ENCODE measurements at places on chromosomes 16 and 17.
A peak's percentile ranks its signal among the peaks of the same experiment; 100 is the strongest.

DNA sequence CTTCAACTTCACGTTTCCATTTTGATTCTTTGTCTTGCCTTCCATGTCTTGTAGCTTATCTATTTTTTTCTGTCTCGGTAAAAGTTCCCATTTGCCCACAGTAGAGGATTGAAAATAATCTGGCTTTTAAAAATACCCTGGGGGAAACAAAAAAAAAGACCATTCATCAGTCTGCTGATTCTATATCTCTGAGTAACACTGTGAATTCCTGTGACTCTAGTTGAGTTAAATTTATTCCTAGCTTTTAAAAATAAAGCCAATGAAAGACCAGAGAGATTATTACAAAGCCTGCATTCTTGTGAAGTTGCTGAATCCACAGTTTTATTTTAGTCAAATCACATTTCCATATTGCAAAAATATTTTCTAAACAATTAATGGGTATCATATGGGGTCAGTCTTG is 532.3 kb downstream of the CDH13 start:
- DNase-seq = no peak

- DNase-seq = no peak
Measured at GRCh38 chr17:16027708-16028584, 28.3 kb downstream of the TTC19 start.

DNA sequence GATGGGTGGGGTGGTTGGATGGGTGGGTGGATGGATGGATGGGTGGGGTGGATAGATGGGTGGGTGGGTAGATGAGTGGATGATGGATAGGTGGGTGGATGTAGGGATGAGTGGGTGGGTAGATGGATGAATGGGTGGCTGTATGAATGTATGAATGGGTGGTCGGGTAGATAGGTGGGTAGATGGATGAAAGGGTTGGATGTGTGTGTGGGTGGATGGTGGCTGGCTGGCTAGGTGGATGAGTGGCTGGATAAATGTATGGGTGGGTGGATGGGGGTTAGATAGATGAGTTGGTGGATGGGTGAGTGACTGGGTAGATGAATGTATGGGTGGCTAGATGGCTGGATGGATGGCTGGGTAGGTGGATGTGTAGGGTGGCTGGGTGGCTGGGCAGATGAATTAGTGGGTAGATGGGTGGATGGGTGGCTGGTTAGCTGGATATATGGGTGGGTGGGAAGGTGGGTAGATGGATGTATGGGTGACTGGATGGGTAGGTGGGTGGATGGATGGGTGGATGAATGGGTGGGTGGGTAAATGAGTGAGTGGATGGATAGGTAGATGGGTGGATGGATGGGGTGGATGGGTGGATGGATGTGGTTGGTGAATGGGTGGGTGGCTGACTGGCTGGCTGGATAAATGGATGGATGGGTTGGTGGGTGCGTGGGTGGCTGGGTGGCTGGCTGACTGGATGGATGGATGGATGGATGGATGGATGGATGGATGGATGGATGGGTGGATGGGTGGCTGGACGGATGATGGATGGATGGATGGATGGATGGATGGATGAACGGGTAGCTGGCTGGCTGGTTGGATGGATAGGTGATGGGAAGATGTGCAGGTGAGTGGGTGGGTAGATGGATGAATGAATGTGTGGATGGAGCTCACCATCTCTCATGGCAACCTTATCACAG is 18.9 kb upstream of the GOSR2 start:
- no peak for DNase-seq

GRCh38 chr16:30992276-30992780 is 7.3 kb downstream of the HSD3B7 start:
- no peak for DNase-seq

GRCh38 chr16:2952679-2953078 is 11.4 kb upstream of the KREMEN2 start:
- no peak for DNase-seq

- DNase-seq = no peak
Measured at GRCh38 chr16:21222495-21223337, 10.8 kb upstream of the ANKS4B start.

- DNase-seq = no peak
Measured at GRCh38 chr17:48068491-48068961, 20.4 kb downstream of the NFE2L1 start.

- DNase-seq = no peak
Measured at GRCh38 chr16:2707368-2708289, 12.4 kb downstream of the PRSS27 start.

GRCh38 chr16:65668064-65668595 is 546.3 kb upstream of the CDH11 start:
- no peak for DNase-seq

DNA sequence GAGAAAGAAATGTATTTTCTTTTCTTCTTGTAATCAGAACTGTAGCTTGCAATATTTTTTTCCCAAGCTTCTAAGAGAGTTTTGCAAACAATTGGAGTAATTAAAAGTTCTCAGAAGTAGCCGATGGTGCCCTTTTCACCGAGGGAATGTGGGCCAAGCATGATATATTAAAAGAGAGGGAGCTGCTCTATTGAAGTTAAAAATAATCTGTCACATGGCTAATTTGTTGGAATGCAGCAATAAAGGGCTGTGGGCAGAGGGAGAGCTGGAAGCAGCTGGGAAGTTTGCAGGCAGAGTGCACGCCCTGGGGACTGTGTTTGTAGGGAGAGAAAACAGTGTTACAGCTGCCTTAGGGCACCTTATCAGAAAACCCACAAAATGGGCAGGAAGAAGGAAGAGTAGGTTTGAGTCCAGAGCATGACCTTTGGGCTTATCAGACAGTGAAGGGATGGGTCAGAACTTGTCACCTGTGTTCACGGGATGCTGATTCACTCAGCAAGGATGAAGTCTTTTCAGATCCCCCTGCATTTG is 18.5 kb upstream of the TERF2 start:
- DNase-seq = no peak

GRCh38 chr17:77451245-77451893 is 310.6 kb downstream of the SEC14L1 start:
- no peak for DNase-seq

DNA sequence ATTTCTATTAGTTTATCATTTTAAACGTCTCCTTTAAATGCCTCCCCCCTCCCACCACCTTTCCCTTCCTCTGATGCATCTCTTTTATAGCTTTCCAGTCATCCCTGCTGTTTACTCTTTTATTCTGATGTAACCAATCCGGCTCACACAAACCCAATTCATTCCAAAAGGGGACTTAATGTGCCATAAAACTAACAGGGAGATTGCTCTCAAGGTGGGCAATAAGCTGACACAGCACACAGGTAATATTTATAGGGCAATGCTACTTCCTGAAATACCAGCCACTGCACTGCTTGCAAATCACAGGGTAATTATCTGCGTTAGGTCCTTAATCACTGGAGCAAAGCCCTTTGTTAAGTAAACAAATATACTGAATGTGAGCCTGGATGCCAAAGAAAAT is 23.3 kb upstream of the CA10 start:
- DNase-seq = no peak

- DNase-seq = no peak
Measured at GRCh38 chr16:7422036-7422888, 89.6 kb downstream of the RBFOX1 start.

DNA sequence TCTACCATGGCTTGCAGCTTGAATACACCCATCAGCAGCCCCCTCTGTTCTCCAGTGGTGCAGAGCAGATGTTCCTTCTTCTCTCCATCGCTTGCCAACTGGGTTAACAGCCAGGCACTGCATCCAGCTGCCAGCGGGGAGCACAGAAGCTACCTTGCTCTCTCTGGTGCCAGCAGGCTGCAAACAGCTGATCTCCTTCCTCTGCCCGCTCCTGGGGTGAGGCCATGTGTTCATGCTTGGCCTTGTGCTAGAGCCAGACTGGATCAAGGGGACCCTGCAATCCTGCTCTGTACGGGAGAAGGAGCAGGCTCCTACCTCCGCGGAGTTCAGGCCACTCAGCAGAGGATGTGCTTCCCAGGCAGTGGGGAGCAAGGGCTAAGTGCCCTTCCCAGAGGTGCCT is 24.1 kb upstream of the ENGASE start:
- no peak for DNase-seq

DNA sequence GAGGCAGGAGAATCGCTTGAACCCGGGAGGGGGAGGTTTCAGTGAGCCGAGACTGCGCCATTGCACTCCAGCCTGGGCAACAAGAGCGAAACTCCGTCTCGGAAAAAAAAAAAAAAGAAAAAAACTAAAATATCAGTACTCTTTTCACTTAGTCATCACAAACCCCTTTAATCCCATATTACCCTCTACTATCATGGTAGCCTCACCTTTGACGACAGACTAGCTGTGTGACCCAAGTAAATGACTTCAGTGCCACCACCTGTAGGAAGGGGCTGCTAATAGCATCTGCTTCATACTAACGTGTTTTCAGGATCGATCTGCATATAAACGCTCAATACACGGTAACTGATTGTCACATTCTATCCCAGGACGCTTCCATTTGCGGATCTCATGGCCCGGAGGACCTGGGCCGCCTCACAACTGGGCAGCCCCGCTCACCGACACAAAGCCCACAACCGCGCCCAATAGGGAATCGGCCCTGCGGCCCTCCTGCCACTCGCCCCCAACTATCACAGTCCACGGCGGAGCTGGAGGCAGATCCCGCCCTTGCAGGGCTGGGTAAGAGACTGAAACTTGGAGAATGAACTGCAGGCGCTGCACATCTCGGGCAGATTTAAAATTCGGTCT is 1.1 kb upstream of the ZNF263 start:
- no peak for DNase-seq

DNA sequence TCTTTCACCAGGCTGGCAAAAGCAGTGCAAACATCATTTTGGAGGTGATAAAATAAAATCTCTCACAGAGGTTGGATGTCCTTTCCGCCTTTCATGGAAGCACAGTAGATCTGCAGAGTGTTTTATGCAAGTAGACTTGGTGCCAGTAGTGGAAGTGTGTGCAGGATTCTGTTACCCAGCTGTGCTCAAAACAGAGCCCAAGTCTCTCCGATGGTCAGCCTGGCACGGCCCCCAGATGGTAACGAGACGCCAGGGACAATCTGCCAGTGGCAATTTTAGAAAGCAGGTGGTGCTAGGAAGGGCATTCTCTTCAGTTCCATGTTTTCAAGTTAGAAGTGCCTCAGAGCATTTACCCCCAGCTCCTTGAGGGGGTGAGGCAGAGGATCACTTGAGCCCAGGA is 1.5 kb upstream of the MTHFSD start:
- DNase-seq = no peak

- DNase-seq = no peak
Measured at GRCh38 chr17:29557085-29557738, 9.6 kb downstream of the ABHD15 start.

- no peak for DNase-seq
Measured at GRCh38 chr17:6090253-6090652, 20.1 kb downstream of the WSCD1 start.

DNA sequence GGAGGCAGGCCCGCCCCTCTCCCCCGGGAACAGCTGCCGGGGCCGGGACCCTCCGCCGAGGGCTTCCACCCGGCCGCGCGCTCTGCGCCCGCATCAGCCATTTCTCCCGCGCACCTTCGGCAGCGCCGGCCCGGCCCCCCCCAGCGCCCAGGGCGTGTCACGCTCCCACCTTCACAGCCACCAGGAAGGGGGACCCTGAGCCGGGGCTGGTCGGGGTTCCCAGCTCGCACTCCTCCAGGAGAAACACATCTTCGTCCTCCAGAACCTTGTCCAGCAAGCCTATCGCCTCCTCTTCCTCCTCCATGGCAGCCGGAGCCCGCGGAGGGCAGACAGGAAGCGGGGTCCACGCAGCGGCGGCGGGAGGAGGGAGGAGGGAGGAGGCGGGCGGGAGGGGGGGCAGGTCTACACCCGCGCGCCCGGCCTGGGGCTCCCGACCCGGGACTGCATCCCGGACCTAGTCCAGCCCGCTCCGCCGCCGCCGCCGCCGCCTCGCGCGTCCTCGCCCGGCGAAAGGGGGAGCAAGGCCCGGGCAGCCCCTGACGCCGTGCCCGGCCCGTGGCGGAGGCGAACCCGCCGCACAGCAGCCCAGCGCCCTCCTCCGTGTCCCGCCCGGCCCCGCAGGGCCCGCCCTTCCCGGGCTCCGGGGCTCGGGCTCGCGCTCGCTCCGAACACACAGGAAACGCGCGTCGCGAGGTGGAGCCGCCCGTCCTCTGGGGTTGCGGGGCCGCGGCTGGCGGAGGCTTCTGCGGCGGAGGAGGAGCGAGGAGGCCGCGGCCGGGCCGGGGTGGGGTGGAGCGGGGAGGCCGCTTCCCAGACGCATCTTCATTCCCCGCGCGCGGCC is 70.8 kb downstream of the ABR start:
- DNase-seq = no peak

DNA sequence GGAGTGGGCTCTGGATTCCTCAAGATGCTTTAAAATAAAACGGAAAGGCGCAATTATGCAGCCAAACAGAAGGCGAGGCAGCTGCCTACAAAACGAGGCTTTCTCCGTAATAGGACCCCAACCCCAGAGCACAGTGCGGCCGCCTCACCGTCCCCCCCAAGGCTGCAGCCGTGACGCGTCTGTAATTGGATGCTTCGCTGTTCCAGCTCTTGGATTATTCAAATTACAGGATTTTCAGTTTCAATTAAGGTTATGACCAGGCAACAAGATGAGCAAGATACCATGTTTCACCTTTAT is 37.3 kb upstream of the ABR start:
- DNase-seq = no peak

DNA sequence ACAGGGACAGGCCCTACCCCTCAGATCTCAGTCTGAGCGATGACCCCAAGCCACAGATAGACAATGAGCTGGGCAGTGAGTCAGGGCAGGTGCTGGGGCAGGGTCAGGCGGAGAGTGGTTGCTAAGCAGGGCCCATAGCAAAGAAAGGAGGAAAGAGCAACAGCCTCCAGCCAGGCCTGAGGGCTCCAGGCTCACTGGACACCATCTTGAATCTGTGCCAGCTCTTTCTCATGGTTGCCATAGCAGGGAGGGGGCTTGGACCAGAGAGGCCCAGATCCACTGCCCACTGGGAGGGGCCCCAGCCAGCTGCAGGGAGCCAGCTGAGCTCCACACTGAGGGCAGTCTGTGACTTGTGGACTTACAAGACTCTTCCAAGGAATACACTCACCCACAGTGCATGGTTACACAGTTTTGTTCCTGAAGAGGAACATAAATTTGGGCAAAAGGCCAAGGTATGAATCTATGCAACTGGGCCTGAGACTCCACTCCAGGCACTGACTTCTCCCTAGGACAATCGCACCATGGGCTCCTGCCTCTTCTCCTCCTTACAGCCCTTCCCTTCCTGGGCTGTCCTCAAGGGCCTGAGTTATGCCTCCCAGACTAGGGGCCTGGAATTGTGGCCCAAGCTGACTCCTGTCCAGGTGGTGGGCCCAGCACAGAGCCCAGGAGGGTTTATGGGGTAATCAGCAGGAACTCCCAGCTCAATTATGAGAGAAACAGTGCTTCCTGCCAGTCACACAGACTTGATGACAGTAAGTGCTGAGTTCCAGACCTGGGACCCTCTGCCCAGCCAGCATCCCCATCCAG is 59.9 kb downstream of the BEAN1 start:
- peak; percentile 28 for DNase-seq

- DNase-seq = no peak
Measured at GRCh38 chr16:64627781-64628180, 494.1 kb downstream of the CDH11 start.

- no peak for DNase-seq
Measured at GRCh38 chr16:69660166-69660565, 66.2 kb downstream of the NQO1 start.
